Aorta (tissue), 5 donors: ENCODE measurements at places on chromosomes 1 and 21. TPM values are rescaled to one million over a fixed set of nuclear protein-coding genes. Genes with fewer than 3 reads are reported as not detected.

DNA sequence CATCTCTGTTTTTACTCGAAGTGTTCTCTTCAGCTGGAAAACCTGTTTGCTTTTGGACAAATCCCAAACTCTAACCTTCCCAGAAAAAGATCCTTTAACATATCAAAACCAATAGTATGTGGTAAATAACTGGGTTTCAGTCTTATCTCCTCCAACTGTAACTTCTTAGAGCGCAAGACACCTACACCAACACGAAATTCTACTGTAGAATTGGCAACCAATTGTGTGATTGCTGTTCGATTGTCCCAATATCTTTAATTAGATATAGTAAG, 5.8 kb upstream of the MPZL1 start:
- H3K4me3 ChIP-seq, result peak overlapping the region; percentile 59
- no peak overlapping the region for H3K27ac ChIP-seq
- no peak for DNase-seq
- H3K36me3 ChIP-seq, result no peaks in the 10 kb centered on the region
- H3K27me3 ChIP-seq, result no peaks in the 10 kb centered on the region
- H3K4me1 ChIP-seq, result no peaks in the 10 kb centered on the region

- H3K27ac ChIP-seq, result peak overlapping the region; percentile 95
- DNase-seq, result peak; percentile 89
- H3K36me3 ChIP-seq, result no peaks in the 10 kb centered on the region
- no peaks in the 10 kb centered on the region for H3K27me3 ChIP-seq
- no peak overlapping the region for H3K4me3 ChIP-seq
Measured at GRCh38 chr1:58968360-58968952, 184.6 kb upstream of the JUN start.

DNA sequence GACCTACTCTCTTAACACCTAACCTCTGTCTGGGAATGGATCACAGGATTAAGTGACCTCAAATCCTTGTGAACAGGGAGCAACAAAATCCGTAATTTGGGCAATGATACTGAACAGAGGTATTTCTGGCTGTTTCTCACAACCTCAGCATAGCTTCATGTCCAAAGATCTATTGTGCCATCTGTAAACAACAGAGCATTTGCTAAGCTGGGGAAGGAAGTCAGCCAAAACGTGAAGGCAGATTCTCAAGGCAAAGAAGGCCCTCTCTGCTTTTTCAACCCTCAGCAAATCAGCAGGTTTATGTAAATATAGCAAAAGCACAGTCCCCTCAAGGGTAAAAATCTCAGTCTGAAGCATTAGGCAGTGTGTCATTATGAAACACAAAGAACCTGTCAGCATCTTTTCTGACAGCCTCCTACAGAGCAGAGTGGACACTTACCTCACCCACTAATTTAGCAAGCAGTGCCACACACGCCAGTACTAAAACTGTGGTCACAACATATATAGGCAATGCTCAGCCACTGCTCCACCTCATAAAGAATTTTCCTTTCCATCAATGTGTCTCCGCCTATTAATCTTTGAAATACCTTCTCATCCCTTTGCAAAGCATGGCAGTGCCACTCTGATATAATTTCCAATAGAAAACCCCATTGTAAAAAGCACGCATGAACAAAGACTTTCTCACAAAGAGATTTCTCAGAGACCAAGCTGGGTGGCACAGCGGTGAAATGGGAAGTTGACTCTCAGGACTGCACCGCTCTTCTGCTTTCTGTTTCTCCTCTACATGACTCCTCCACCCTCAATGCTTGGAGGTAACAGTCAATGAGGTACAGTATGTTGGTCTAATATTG, 188.0 kb downstream of the RERE start:
- no peak for DNase-seq
- H3K4me1 ChIP-seq, result no peaks in the 10 kb centered on the region
- H3K4me3 ChIP-seq, result no peak overlapping the region
- no peak overlapping the region for H3K27ac ChIP-seq

DNA sequence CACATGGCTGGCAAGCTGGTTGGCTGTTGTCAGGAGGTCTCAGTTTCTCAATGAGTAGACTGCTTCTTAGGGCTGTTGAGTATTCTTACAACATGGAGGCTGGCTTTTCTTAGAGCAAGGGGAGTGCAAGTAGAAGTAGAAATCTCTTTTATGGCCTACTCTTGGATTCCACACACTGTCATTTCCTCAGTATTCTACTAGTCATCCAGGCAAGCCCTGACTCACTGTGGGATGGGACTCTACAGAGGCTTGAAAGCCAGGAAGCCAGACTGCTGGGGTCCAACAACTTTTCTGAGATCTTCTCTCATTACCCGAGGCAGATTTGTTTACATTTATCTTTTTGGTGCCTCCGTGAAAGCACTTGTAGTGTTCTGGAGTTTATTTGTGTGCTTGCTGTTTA, 196.2 kb upstream of the APP start:
- no peaks in the 10 kb centered on the region for H3K36me3 ChIP-seq
- DNase-seq, result no peak
- no peak overlapping the region for H3K27ac ChIP-seq
- H3K4me3 ChIP-seq, result no peak overlapping the region
- no peaks in the 10 kb centered on the region for H3K4me1 ChIP-seq

DNA sequence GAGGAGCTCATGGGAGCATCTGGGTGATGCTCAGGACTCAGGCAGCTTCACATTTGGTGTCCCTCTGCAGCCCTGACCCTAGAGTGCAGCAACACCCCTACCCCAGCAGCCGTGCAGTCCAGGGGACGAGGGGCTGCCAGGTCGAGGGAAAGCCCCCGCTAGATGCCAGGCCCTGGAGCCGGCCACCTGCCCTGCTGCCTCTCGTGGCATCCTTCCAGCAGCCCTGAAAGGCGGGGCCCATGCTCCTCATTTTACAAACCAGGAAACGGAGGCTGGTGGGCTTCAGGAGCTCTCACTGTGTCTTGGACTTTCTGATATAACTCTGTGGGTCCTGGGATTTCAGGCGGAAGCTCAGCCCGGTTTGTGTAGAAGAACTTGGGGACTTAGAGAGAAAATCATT, 120.5 kb upstream of the WNT4 start:
- H3K27ac ChIP-seq, result no peak overlapping the region
- DNase-seq, result no peak
- H3K36me3 ChIP-seq, result no peaks in the 10 kb centered on the region

GRCh38 chr1:213728593-213729536, 258.9 kb upstream of the PROX1 start:
- no peaks in the 10 kb centered on the region for H3K27me3 ChIP-seq
- no peaks in the 10 kb centered on the region for H3K4me1 ChIP-seq

DNA sequence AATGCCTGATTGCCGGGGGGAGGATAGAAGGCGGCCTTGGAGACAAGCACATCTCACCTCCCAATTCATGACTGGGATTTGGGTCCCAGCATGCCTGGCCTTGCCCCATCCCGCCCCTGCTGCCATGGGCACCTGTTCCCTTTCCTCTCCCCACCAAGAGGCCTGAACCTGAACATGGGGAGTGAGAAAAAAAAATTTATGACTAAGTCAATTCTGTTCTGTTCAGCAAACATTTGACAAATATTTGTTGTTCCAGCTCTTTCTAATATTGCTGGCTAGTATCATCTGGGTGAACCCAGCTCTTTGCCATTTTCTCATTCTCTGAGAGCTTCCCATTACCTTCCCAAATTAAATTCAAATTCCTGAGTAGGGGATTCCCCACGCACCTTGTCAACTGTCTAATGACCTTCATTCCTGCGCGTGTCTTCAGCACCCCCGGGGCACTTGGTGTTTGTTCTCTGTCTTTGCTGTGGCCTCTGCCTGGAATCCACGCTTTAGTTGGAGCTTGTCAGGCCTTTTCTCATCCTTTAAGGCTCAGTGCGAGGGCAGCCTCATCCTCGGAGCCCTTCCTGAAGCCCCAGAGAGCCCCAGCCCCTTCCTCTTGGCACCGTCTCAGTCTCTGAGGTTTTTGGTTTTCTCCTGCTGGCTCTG, 42.8 kb downstream of the ARHGEF10L start:
- H3K4me3 ChIP-seq, result no peak overlapping the region
- peak overlapping the region; percentile 19 for H3K27ac ChIP-seq
- H3K4me1 ChIP-seq, result peaks cover 5% of the 10 kb centered on the region

- no peaks in the 10 kb centered on the region for H3K4me1 ChIP-seq
- H3K27ac ChIP-seq, result no peak overlapping the region
- no peaks in the 10 kb centered on the region for H3K27me3 ChIP-seq
- H3K36me3 ChIP-seq, result no peaks in the 10 kb centered on the region
- no peak overlapping the region for H3K4me3 ChIP-seq
Measured at GRCh38 chr1:217482356-217483102, 148.4 kb downstream of the GPATCH2 start.

DNA sequence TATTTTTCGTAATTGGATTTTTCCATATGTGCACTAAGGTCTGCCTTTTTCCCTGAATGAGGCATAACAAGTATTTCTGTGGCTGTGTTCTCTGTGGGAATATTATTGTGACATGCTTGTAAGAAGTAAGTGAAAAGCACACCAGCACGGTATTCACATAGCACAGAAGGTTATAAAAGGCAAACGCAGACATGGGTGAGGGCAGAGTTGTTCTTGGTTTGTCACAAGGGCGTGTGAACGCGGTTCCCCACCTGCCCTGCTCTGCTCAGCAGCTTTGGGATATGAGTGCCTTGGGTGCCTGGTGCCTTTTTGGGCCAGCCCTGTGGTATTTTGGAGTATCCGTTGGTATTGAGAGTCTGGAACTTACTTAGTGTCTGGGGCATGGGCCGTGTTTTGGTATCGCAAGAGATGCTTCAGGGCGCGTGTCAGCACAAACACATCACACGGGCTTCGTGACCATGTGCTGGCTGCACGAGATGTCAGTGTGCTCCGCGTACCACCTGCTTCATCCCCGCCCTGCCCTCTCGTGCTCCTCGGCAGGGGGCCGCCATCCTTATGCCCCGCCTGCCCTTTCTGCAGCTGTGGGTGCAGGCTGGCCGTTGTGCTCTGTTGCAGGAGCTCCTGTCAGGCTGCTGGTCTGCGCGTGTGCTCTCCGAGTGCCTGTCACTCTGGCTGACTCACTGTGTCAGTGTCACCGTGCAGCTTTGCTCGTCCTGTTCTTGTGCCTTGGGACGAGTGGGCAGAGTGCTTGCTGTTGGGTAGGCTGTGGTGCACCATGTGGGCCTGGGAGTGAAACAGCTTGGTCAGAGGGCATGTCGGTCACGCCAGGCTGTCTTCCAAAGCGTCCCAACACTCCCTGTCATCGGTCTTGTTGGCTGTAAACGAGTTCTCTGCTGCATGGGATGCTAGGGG, 15.0 kb downstream of the SKI start:
- no peaks in the 10 kb centered on the region for H3K4me1 ChIP-seq
- no peak overlapping the region for H3K27ac ChIP-seq
- H3K27me3 ChIP-seq, result no peaks in the 10 kb centered on the region
- no peaks in the 10 kb centered on the region for H3K36me3 ChIP-seq
- H3K4me3 ChIP-seq, result no peak overlapping the region
- DNase-seq, result no peak

GRCh38 chr21:34183331-34183928, 110.1 kb downstream of the MRPS6 start:
- peak overlapping the region; percentile 9 for H3K27ac ChIP-seq
- no peaks in the 10 kb centered on the region for H3K27me3 ChIP-seq
- H3K4me1 ChIP-seq, result peaks cover 9% of the 10 kb centered on the region

DNA sequence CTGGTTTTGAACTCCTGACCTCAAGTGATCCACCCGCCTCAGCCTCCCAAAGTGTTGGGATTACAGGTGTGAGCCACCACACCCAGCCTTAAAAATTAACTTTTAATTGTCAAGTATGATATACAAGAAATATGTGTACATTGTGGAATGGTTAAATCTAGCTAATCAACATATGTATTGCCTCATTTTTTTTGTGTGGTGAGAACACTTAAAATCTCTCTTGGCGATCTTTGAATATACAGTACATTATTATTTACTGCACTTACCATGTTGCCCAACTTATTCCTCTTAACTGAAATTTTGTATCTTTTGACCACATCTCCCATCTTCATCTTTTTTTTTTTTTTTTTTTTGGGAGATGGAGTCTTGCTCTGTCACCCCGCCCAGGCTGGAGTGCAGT, 23.3 kb downstream of the THRAP3 start:
- no peak overlapping the region for H3K4me3 ChIP-seq
- H3K4me1 ChIP-seq, result peaks cover 7% of the 10 kb centered on the region
- H3K27ac ChIP-seq, result peak overlapping the region; percentile 74

- H3K36me3 ChIP-seq, result no peaks in the 10 kb centered on the region
- no peaks in the 10 kb centered on the region for H3K4me1 ChIP-seq
- H3K27ac ChIP-seq, result no peak overlapping the region
- H3K27me3 ChIP-seq, result peaks cover 2% of the 10 kb centered on the region
- H3K4me3 ChIP-seq, result no peak overlapping the region
Measured at GRCh38 chr1:98947071-98947470, 57.6 kb downstream of the PLPPR5 start.

DNA sequence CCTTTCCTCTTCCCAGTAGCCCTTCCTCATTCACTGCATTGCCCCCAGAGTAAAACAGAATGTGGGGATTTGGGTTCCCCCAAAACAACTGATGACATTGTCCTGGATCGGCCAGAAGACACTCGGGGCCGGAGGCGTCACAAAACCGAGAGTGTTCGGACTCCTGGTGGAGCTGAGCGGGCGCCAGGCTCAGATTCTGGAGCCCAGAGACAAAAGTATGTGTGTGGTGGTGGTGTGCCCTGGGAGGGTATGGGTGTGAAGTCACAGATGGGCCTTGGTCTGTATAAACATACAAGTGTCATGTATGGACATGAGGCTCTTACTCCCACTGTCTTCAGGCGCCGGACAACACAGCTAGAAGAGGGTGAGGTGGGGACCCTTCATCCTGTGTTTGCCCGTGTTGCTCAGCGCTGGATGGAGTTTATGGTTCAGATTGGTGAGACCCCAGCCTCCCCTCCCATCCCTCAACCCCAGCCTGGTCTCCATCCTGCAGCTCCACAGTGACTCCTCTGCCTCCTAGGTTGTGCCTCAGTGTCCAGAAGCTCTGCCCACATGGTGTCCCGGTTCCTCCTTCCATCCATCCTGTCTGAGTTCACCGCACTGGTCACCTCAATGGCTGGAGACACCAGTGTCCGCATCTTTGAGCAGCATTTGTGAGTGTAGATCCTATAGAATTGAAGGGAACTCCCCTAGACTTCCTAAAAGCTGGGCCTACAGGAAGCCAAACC, 12.4 kb downstream of the HYI start:
- H3K27me3 ChIP-seq, result no peaks in the 10 kb centered on the region
- no peak overlapping the region for H3K27ac ChIP-seq
- DNase-seq, result no peak

- DNase-seq, result no peak
- no peak overlapping the region for H3K27ac ChIP-seq
- H3K36me3 ChIP-seq, result no peaks in the 10 kb centered on the region
- no peak overlapping the region for H3K4me3 ChIP-seq
- no peaks in the 10 kb centered on the region for H3K27me3 ChIP-seq
Measured at GRCh38 chr1:27355683-27356082, 11.1 kb downstream of the MAP3K6 start.

DNA sequence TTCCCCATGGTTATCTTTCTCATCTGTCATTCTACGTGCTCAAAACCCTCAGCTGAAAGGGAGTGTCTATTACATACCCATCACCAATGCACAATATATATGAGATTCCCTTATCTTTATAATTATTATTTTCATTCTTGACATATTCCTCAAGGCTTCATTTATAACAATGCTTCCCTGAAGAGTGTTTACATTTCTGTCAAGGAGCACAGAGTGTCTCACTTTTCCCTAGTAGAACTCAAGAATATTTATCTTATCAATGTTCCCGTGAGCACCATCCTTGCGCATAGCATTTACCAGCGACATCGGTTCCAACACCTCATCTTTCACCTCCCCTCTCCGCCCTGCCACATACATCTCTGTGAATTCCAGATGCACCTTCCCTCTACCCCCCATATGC, 250.6 kb downstream of the PLA2G4A start:
- H3K4me1 ChIP-seq, result no peaks in the 10 kb centered on the region
- no peak for DNase-seq
- no peaks in the 10 kb centered on the region for H3K27me3 ChIP-seq
- H3K36me3 ChIP-seq, result no peaks in the 10 kb centered on the region

Gene PTGER3
- 40.0 TPM for total RNA-seq

Gene PCP4
- total RNA-seq, result 3.2 TPM

Gene ASH1L
- 73.1 TPM for total RNA-seq

Gene LCE1E
- not detected for total RNA-seq
